NCI-H2029 treated with DMSO at 0.1 percent for 48 hours (cell line): ENCODE measurements at places on chromosomes 5 and 9.
A peak's percentile ranks its signal among the peaks of the same experiment; 100 is the strongest.

DNA sequence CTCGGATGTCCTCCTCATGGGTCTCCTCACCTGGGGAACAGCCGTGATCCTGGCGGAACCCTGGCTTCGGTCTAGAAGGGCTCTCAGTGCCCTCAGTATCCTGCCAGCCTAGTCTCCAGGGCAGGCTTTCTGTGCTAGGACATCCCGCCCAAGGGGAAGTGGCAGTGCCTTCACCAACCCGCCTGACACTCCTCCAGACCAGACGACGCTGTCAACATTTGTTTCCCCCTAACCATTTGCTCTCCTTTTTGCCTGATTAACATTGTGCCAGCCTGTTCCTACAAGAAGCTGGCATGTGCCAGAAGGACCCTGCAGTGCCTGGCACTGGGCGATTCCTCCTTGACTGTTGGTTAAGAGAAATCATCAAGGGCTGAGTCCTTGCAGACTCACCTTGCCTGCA, 358.9 kb upstream of the IRX2 start:
- DNase-seq = no peak

- no peak for DNase-seq
Observed at GRCh38 chr5:130488252-130488651, 584.0 kb downstream of the CHSY3 start.

DNA sequence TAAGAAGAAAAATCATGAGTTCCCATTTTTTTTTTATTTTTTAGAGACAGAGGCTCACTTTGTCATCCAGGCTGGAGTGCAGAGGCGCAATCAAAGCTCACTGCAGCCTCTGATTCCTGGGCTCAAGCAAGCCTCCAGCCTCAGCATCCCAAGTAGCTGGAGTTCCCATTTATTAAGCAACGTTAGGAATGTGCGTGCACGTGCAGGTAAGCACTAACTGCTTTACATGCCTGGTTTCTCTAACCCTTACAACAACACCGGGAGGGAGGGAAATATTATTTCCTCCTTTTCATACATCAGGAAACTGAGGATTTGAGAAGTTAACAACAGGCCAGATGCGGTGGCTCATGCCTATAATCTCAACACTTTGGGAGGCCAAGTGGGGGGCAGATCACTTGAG, 16.3 kb upstream of the CDC23 start:
- no peak for DNase-seq

DNA sequence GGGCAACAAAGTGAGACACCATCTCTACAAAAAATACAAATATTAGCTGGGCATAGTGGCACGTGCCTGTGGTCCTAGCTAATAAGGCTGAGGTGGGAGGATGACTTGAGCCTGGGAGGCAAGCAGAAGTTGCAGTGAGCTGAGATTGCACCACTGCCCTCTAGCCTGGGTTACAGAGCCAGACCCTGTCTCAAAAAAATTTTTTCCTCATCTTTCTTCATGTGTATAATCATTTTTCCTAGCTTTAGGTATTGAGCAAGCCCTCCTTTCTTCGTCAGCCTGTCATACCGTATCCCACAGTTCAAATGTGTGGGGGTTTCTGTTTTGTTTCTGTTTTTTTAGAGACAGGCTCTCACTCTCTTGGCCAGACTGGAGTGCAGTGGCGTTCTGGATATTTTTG, 41.3 kb downstream of the EHMT1 start:
- DNase-seq = no peak

DNA sequence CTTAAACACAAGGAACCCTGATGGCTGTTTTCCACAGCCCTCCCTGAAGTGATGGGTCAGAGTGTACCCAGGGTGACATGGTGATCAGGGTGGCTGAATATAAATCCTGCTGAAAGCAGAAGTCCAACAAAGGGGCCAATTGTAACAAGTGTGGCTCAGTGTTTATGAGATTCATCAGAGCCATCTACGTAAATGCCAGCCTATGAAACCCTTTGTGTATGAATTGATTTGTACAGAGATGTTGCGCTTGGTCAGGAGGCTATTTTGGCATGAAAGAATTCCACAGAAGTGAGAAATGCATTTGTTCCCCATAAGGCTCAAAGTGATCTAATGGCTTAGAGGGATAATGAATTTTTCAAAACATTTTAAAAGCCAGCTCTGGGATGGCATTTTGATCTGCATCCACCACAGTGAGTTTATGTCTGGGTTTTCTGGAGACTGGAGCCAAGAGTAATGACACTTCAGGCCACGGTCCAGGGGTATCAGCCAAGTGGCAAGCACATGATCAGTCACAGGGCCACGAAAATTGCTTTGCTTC, 12.4 kb downstream of the PRUNE2 start:
- no peak for DNase-seq

GRCh38 chr5:172420235-172420939, 33.9 kb downstream of the SH3PXD2B start:
- DNase-seq = peak; percentile 77

DNA sequence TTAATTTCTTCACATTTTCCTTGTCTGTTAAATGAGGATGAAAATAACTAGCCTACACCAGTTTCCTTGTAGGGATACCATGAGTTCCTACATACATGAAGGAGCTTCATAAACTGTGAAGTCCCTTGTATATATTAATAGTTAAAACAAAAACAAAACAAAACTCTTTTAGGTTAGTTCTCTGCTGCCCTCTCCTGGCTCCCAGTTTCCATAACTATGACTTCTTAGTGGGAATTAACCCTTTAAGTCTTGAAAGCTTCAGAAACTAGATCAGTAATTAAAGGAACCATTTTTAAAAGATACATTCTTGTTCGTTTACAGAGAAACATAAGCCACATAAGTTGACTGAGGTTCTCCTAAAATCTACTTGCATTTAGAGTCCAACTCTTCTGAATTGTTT, 500.0 kb upstream of the C9orf72 start:
- peak; percentile 8 for DNase-seq

DNA sequence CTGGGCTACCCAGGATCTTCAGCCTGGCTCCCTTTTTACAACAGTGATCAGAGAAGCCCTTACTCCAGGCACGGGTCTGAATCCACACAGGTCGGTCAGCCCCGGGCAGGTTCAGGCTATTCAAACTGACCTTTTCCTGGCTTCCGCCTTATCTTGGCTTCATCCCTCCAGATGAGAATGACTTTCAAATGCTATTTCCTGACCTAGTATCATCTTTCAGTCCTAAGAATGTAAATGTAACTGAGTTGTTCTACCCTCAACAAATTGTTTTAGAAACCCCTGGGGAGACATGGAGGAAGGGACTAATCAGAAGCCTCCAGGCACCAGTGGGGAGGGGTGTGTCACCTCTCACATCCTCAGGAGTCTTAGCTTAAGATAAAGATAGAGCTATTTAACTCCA, 213.2 kb downstream of the EPB41L4A start:
- DNase-seq = no peak

DNA sequence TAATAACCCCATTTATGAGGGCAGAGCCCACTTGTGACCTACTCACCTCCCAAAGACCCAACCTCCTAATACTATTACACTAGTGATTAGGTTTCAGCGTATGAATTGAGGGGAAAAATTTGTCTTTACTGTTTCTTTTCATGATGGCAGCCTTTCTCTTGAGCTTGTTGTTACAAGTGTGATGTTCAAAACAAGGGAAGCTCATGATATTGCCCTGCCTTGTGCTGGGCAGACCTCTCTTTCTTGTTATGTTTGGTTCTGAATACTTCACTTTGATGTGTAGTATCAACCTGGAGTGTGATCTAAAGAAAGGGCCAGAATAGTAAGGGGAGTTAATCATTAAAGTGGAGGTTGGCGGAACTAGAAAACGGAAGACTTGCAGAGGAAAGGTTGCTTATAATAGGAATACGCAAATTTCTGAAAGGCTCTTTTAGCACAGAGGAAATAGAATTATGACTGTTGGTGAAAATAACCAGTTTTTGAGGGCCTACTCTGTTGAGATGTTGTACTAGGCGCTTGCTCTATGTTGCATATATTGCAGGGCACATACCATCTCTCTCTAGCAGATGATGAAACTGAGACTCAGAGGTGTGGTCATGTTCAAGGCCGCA, 68.2 kb downstream of the MELK start:
- DNase-seq = no peak

DNA sequence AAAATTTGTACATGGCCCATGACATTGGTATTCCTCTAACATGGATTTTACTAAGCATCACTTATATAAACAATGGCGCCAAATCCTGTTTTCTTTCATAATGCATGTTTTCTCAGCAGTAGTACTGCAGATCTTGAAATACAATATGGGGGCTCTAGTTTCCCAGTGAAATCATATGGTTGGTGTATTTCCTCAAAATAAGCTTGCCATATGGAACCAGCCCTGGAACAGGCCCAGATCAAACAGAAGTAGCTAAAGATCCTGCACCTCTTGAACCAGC, 163.9 kb downstream of the ZNF608 start:
- DNase-seq = no peak

DNA sequence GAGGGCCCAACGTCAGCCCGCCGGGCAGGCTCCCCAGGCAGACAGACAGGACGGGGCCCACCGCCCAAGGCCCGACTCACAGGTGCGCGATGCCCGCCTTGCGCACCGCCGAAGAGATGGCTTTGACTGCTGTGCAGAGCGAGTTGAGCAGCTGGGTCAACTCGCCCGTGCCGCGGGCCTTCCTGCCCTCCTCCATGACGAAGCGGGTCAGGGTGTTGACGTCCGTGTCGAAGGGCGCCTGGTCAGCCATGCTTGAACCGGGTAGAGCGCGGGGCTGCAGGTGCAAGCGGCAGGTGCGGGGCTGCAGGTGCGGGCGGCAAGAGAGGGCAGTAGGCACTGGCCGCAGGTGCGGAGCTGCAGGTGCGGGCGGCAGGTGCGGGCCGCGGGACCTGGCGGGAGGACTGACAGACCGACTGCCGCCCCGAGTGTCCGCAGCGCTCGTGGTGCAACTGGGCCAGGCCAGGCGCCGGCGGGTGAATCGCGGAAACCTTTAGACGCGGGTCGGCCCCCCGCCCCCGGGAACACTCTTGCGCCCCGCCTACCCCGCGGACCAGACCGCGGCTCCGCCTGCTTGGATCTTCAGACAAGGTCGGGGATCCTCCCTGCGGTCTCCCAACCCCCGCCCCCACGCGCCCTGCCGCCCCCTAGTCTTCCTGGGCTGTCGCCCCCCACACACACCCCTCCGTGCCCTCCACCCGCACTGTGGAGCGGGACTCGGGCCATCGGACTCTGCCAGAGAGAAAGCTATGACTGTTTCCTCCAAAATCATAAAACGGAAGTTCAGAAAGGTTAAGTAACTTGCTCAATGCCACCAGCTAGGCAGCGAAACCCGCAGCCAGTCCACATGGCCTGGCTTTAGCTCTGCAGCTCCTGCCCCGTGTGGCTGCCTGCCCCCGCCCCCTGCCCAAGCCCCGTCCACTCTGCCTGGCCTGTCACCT, at the start of gene FBP1:
TSS of gene FBP1 (minus strand) at position 458 of the 938 bp plus-strand sequence. CDS start at position 250, 208 bp downstream.
- DNase-seq = no peak

DNA sequence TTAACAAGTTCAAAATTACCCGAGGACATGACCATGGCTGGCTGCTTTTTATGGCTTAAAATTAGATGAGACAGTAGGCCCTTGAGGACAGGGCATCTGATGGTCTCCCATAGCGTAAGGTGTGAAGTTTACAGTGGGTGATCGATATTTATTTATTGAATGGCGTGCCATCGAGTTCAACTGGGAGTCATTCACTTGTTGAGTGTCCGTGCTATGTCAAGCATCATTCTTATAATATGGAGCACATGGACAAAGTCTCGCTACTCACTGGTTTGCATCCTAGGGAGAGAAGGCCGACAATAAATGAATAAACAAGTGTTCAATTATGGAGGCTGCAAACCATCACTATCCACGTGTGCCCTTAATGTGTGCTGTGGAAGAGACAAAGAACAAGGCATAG, 277.2 kb downstream of the ARHGEF28 start:
- no peak for DNase-seq

DNA sequence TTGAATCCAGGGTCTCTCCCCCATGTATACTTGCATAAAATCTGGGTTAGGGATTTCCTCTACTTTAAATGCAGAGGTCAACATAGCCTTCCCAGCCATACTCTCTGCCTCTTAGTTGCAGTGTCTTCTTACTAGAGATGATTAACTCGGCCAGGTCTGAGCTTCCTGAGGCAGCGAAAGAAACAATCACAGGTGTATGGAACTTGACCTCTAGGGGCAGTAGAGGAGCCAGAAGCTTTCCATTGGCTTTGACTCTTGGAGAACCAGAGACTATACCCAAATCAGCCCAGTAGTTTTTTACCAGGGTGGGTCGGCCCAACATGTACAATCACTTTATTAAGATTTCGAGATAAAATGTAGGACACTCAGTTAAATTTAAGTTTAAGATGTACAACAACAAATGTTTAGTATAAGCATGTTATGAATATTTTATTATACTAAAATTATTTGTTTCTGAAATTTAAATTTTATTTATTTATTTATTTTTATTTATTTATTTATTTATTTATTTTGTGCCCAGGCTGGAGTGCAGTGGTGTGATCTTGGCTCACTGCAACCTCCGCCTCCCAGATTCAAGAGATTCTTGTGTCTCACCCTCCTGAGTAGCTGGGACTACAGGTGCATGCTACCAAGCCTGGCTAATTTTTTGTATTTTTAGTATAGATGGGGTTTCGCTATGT, 48.0 kb upstream of the DMRT3 start:
- DNase-seq = no peak

DNA sequence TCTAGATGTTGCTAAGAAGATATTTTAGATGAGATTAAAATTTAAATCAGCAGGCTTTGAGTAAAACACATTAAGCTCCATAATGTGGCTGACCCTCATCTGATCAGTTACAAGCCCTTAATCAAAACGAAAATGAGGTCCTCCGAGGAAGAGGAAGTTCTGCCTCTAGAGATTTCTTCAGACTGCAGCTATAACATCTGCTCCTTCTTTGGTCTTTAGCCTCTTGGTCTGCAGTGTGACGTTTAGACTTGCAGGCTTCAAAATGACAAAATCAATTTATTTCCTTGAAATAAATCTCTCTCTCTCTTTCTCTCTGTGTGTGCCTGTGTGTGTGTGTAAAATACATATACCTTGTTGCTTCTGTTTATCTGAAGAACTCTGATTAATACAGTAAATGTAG, 1429.8 kb upstream of the CDH9 start:
- no peak for DNase-seq

- DNase-seq = no peak
Observed at GRCh38 chr5:52807723-52808122, 20.0 kb downstream of the ITGA1 start.

- no peak for DNase-seq
Observed at GRCh38 chr5:12615141-12615820, 711.0 kb upstream of the CTNND2 start.

DNA sequence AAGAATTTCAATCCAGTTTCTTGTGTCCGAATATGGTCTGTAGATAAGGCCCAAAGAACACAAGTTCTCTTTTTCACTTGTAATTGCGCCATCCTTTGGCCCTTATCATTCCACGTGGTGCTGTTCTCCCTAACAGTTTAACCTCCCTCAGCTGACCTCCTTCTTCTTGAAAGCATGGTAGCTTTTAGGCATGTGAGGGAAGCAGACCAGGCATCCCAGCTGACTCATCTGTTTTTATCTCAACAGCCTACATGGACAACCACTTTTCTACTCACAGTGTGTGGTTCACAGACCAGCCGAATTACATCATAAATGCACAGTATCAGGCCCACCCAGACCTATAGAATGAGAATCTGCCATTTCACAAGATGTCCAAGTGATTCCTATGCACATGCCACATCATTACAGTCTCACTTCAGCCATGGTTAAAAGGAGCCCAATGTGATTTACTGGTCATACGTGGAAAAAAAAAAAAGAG, 26.9 kb upstream of the PLIN2 start:
- no peak for DNase-seq
